Right cardiac atrium (tissue), 5 donors: ENCODE measurements at places on chromosomes 4 and X. TPM values are rescaled to one million over a fixed set of nuclear protein-coding genes. Genes with fewer than 3 reads are reported as not detected.

- DNase-seq: no peak
Observed at GRCh38 chr4:137393044-137393443, 139.2 kb downstream of the PCDH18 start.

DNA sequence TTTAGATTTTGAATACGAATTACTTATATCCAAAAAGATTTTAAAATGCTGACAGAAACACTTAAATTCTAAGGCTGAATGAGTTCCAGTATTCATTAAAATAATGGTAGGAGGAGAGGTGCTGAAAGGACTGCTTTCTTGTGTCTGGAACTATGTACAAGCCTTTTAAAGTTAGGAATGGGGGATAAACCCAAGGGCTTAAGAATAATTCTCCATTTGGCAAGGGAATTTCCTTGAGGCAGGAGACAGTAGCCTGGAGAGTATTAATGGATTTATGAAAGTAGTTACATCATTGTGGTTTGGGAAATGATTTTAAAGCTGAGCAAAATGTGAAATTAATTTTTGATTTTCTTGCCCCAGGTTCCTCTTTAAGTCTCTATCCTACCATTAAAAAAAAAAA lies 266.5 kb upstream of the KCNIP4 start:
- DNase-seq: no peak

DNA sequence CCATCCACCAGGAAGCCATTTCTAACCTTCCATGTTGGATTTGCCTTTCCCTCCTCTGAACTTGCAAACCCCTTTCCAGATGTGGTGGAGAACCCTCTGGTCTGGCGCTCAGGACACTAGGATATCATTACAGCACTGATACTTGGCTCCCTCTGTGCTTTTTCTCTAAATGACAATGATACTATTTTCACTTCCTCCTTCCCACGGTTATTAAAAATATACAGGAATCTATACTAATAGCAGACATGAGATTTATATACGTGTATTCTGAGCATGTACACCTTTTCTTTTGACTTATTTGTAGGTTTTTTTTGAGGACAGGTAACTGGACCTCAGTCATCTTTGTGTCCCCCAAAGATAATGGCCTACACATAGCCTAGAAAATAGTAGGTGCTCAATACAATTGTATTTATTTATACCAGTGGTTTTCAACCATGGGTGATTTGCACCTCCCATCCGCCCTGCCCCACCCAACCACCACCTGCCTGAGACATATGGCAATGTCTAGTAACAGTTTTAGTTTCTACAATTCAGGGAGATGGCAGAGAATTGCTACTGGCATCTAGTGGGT lies 60.4 kb upstream of the PLAC8 start:
- no peak for DNase-seq

GRCh38 chr4:48687313-48688051 lies 92.6 kb downstream of the FRYL start:
- DNase-seq: no peak

- no peak for DNase-seq
Observed at GRCh38 chrX:50536955-50537354, 66.3 kb upstream of the DGKK start.

- no peak for DNase-seq
Observed at GRCh38 chr4:146098397-146098796, 77.1 kb upstream of the LSM6 start.

GRCh38 chr4:73222466-73223257 lies 35.9 kb downstream of the ANKRD17 start:
- DNase-seq: no peak

DNA sequence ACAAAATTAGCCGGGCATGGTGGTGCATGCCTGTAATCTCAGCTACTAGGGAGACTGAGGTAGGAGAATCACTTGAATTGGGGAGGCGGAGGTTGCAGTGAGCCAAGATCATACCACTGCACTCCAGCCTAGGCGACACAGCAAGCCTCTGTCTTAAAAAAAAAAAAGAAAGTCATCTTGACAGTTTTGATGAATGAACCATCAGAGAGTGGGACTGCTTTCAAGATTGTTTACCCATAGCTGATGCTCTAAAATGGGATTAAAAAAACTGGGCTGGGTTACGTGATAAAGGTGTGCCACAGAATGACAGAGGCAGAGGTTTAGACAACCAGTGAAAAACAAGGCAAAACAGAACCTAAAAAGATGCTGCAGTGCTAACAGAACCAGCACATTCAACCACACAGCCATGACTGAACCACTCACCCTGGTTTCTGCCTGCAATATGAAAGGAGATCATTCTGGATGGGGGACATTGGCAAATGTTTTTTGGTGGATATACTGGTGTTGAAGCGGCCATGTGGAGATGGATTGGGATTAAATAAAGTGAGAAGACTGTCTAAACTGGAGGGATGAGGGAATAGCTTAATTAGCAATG lies 22.2 kb downstream of the GPAT3 start:
- no peak for DNase-seq

DNA sequence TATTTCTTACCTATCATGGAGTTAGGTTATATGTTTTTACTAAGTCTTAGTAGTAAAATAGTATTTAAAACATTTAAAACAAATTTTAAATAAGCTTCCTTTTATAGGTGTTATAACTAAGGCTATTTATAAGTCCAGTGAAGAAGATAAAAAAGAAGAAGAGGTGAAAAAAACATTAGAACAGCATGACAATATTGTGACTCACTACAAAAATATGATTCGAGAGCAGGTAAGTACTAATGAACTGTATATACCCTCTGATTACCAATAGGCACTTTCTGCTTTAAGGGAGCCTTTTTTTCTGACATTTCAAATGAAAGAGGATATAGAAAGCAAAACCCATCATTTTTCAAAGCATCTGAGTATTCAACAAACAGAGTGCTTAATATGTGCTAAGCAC lies 76.6 kb downstream of the USO1 start:
- no peak for DNase-seq

GRCh38 chr4:3607690-3608552 lies 75.7 kb upstream of the LRPAP1 start:
- no peak for DNase-seq

DNA sequence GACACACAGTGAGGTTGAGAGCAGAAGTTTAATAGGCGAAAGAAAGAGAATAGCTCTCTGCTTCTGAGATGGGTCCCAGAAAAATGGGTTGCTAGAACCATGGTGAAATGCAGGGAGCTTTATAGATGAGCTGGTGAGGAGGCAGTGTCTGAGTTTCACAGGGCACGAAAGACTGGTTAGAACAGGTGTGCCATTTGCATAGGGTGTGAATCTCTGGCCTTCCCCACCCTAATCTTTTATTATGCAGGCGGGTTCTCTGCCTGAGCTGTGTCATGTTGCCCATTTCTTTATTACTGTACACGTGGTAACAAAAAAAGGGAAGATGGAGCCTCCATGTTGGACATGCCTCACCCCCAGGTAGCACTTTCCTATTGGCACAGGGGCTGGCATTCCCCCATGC lies 39.1 kb downstream of the FUNDC1 start:
- DNase-seq: no peak

GRCh38 chr4:16745009-16745635 lies 153.3 kb downstream of the LDB2 start:
- DNase-seq: no peak

DNA sequence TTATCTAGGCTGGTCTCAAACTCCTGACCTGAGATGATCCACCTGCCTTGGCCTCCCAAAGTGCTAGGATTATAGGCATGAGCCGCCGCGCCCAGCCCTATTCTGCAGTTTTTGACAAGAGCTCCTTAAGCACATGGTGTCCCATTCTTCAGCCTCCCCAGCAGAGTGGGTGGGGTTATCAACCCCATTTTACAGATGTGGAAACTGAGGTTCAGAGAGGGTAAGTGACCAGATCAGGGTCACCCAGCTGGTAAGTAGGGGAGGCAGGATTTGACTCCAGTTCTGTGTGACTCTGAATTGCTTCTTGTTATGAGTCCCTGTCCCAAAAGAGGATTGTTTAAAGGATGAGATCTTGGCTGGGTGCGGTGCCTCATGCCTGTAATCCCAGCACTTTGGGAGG lies 14.5 kb downstream of the MAN2B2 start:
- DNase-seq: peak; percentile 14

GRCh38 chr4:159757499-159757898 lies 654.6 kb downstream of the RAPGEF2 start:
- DNase-seq: no peak

- DNase-seq: no peak
Observed at GRCh38 chr4:144709159-144709558, 63.2 kb downstream of the HHIP start.

- no peak for DNase-seq
Observed at GRCh38 chrX:150047818-150048217, 109.5 kb upstream of the EOLA2 start.

DNA sequence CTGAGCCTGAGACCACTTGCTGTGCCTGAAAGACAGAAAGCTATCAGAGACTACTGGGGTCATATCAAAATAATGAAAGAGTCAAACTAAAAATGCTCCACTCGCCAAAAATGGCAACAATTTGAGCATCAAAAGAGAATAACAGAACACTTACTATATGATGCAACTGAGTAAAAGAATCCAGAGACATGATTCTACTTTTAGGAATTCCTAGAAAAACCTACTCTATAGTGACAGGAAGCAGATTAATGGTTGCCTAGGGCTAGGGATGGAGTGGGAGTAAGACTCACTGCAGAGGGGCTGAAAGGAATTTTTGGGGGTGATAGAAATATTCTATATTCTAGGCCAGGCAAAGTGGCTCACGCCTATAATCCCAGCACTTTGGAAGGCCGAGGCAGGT lies 29.4 kb upstream of the SLAIN2 start:
- DNase-seq: no peak

- no peak for DNase-seq
Observed at GRCh38 chr4:182521011-182521410, 277.8 kb downstream of the TENM3 start.

DNA sequence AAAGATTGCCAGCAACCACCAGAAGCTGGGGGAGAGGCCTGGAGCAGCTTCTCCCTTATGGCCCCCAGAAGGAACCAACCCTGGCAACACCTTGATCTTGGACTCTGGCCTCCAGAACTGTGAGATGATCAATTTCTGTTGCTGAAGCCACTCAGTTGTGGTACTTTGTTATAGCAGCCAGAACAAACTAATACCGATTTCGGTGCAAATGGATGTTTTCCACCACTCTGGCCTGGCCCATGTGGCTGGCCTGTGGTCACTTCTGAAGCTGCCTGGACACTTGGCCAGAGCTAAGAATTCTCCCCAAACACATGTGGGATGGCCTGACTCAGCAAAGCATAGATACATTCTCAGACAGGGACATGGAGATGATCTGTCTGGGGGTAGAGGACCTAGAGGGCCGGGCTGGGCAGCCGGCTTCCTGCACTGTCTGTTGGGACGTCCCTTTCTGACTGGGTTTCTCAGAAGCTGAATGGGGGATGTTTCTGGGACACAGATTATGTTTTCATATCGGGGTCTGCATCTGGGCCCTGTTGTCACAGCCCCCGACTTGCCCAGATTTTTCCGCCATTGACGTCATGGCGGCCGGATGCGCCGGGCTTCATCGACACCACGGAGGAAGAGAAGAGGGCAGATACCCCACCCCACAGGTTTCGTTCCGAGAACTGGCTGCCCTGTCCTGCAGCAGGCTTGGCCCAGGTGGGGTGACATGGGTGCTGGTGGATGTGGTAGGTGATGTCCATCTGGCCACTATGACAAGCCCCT lies 4.1 kb downstream of the FOXP3 start:
- no peak for DNase-seq

DNA sequence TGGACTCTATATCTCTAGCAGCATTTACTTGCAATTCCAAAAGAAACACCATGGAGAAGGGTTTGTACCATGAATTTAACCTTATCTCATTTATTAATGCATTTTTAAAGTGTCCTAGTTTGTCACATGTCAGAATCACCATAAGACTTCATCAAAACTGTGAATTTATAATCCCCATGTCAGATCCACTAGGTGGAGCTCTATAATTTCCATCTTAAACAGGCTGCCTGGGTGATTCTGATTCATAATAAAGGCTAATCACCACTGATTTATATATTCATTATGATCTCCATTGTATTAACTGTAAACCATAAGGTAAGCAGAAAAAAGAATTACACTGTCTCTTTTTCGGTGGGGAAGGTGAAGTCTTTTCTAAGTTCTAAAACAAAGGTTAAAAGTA lies 4.0 kb downstream of the TCEAL2 start:
- DNase-seq: no peak

DNA sequence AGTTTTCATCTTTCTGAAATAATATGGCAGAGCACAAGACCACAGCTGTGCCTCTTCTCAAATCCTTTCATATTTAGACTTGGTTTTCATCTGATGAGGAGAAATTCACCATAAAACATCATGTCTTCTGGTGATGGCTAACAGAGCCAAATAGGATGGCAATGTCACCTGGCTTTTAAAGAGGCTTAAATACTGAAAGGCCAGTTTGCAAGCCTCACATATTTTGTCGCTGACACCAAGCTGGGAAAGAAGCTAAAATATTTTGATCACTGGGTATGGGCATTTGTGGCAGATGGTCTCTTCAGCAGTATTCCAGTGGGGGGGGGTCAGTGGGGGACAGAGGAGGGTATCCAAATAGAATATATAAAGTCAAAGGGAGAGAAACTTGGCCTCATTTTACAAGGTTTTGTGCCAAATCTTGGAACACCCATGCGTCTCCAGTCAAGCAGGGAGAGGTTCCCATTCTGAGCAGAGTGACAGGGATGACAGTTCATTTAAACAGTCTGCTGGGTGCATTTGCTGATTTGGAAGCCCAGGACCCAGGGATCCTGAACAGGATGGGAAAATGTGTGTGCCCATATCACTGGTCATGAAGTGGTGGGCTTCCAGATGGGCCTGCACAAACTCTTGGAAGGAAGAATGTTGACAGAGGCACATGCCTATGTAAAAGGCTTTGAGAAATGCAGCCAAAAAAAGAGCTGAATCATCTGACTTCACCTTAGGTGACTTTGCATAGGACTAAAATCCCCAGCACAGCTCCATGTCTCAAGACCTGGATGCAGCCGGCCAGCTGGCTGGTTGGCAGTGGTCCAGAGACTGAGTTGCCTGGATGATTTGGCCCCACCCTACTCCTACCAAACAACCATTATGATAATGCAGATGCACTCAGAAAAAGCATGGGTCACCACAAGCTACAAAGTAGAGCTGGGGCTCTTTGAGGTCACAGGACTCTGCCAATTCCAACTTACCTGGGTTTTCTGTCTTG lies 484.4 kb upstream of the NR3C2 start:
- peak; percentile 62 for DNase-seq

- DNase-seq: peak; percentile 34
Observed at GRCh38 chrX:66766318-66766717, 127.4 kb upstream of the EDA2R start.

The COX7B2 gene
- total RNA-seq: not detected

The CYTL1 gene
- total RNA-seq: not detected

The GABRE gene
- 11.9 TPM for total RNA-seq

The RPL10 gene
- total RNA-seq: 2,103 TPM

The MAGEB17 gene
- not detected for total RNA-seq

The OPHN1 gene
- 5.2 TPM for total RNA-seq

The PLXNB3 gene
- 9.9 TPM for total RNA-seq

The GEMIN8 gene
- 8.0 TPM for total RNA-seq

The ACSL1 gene
- 116 TPM for total RNA-seq

The TRAPPC11 gene
- 21.4 TPM for total RNA-seq

The COL4A6 gene
- 18.1 TPM for total RNA-seq

The DMRTC1 gene
- not detected for total RNA-seq

The FHIP1A gene
- 12.9 TPM for total RNA-seq
